ENCODE measurements at places on chromosomes 6 and 20.

DNA sequence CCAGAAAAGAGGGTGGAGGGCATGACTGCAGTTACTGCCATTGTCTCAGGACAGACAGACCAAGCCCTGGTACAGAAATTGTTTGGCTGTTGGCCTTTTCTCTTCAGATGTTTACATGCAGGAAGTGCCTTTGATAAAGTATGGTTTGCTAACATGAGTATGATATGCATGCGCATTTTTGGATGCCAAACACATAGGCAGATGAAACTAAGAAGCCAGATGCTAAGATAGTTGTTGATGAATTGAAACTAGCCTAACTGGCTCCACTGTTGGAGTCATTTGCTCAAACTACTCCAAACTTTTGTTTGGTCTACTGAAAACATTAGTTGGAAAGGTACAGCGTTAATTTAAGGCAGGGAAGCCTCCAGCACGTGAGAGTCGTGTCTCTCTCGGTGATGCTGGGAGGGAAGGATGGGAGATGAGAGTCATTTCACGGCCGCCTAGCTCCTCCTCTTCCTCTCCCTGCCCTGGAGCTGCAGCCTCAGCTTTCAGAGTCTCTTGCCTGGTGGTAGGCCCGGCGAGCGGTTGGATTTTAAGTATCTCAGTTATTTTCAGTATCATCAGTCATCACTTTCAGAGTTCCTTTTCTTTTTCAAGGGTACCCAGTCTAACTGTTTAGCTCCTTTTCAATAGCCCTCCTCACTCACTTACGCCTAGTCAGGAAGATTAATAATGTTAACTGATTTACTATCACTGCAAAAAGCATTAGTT is 29.7 kb downstream of the RREB1 start:
- DNase-seq: no peak

DNA sequence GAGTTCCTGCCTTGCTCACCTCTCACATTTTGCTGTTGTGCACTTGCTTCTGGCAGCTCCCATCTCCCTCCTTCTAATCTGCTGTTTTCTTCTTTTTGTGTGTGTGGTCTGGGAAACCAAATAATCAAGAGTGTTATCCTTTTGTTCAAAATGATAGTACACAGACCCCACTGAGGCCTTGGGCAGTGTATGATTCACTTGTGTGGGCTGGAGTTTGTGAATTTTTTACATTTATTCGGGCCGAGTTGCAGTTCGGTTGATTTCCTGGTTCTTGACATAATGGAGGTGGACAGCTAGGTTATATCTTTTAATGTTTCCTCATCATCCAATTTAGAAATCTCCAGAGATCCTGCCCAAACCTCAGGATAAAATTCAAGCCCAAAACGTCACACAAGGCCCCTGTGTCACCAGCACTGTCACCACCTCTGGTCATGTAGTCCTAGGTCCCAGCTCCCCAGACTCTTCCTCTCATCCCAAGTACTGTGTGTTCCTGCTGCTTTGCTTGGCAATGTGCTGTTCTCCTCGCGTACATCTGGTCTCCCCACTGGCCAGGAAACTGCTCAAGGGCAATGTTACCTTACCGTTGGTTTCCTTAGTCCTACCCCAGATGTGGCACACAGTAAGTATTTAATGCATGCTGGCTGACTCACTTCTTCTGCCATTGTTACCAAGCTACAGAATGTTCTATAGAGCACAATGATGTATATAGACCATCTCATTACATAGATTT is 55.7 kb upstream of the PHACTR2 start:
- no peak for DNase-seq

GRCh38 chr6:12504325-12504966 is 212.1 kb upstream of the PHACTR1 start:
- no peak for DNase-seq

GRCh38 chr20:4329232-4329631 is 313.9 kb upstream of the RNF24 start:
- DNase-seq: no peak

DNA sequence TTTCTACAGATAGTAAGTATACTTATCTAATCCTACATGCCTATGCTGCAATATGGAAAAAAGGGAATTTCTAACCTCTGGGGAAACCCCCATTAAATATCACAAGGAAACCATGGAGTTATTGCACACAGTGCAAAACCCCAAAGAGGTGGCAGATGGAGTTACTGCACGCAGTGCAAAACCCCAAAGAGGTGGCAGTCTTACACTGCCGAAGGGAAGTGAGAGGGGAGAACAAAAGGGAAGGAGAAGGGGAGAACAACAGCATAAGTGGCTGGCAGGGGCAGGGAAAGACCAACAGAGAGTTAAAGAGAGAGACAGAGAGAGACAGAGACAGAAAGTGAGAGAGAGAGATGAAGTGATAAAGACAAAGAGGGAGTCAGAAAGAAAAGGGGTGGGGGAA is 43.8 kb upstream of the EIF2S2 start:
- no peak for DNase-seq

GRCh38 chr20:21353236-21353635 is 44.1 kb downstream of the NKX2-4 start:
- DNase-seq: no peak

DNA sequence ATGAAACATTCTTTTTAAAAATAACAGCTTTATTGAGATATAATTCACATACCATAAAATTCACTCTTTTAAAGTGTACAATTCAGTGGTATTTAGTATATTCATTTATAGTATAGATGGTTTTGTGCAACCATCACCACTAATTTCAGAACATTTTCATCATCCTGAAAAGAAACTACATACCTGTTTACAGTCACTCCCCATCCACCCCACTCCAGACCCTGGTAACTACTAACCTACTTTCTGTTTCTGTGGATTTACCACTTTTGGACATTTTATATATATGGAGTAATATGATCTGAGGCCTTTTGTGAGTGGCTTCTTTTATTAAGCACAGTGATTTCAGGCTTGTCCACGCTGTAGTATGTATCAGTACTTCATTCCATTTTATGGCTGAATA is 2.5 kb upstream of the TMEM217 start:
- DNase-seq: no peak

GRCh38 chr20:58630063-58630462 is 21.0 kb upstream of the STX16 start:
- no peak for DNase-seq

- DNase-seq: peak; percentile 40
These were observed 2.0 kb downstream of the PDE10A start for GRCh38 chr6:165660857-165661663.

Measured in left kidney (tissue), 8 donors.